ENCODE measurements at places on chromosomes 11 and 22. TPM values are rescaled to one million over a fixed set of nuclear protein-coding genes. Genes with fewer than 3 reads are reported as not detected.

The CASP1 gene
- not detected for total RNA-seq

The POTEH gene
- not detected for total RNA-seq

The MMP8 gene
- total RNA-seq: not detected

The FXYD2 gene
- total RNA-seq: 0.26 TPM

The C2CD2L gene
- 10.0 TPM for total RNA-seq

The P2RY6 gene
- not detected for total RNA-seq

The TCN2 gene
- 16.2 TPM for total RNA-seq

DNA sequence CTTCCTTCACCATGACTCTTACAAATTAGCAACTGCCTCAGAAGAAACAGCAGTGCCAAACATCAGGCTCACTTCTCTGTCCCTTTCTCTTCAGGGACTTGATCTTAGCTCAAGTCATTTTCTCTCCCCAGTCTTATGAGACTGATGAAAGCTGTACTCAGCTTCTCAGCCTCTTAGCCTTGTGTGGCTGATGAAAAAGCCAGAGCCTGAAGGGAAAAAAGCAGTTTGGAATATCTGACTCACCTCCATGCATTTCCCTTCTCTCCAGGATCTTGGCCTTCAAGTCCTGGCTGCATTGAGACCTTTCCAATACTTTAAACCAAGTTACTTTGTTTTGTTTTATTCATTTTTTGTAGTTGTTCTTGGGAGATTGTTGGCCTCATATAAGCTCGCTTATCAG, 195.9 kb downstream of the SPON1 start:
- no peak for DNase-seq
- no peaks in the 10 kb centered on the region for H3K4me1 ChIP-seq
- H3K36me3 ChIP-seq: peaks cover 7% of the 10 kb centered on the region

DNA sequence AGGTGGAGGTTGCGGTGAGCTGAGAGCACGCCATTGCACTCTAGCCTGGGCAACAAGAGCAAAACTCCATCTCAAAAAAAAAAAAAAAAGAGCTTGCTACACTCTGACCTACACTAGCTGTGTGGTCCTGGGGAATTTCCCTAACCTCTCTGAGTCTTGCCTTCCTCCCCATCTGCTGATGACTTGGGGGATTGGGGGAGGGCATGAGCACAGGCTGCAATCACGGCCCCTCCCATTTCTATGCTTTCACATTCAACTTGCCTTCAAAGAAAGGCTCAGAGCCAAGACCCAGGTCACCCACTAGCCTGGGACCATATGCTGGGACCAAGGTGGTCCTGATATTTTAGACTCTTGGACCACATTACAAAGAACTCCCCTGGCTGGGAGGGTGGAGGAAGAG, 39.8 kb upstream of the TEF start:
- no peak overlapping the region for H3K4me3 ChIP-seq
- H3K27ac ChIP-seq: no peak overlapping the region
- DNase-seq: no peak
- no peaks in the 10 kb centered on the region for H3K4me1 ChIP-seq
- H3K27me3 ChIP-seq: no peaks in the 10 kb centered on the region
- peaks cover 3% of the 10 kb centered on the region for H3K36me3 ChIP-seq

DNA sequence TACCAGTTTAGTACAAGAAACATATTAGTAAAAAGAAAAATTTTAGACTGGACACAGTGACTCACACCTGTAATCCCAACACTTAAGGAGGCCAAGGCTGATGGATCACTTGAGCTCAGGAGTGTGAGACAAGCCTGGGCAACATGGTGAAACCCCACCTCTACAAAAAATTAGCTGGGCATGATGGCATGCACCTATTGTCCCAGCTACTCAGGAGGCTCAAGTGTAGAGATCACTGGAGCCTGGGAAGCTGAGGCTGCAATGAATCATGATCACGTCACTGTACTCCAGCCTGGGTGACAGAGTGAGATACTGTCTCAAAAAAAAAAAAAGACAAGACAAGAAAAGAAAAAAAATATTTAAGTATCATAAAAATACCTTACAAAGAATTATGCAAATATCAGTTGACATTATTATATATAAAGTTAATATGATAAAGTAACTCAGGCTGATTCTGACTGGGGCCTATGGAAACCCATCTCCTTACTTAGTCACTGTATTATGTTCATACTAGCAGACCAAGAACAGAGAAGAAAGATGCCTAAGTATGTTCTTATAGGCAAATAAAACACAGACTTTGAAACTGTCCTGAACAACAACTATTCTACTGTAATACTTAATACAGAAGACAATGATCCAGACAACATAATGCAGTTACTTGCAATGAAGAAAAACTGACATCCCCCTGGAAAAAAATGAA, 27.3 kb downstream of the FAM168A start:
- H3K27ac ChIP-seq: no peak overlapping the region
- no peak for DNase-seq
- H3K36me3 ChIP-seq: peaks cover 16% of the 10 kb centered on the region
- no peak overlapping the region for H3K4me3 ChIP-seq
- peaks cover 16% of the 10 kb centered on the region for H3K4me1 ChIP-seq
- H3K27me3 ChIP-seq: no peaks in the 10 kb centered on the region

- no peak for DNase-seq
- H3K4me1 ChIP-seq: no peaks in the 10 kb centered on the region
- no peaks in the 10 kb centered on the region for H3K36me3 ChIP-seq
- no peak overlapping the region for H3K27ac ChIP-seq
Observed at GRCh38 chr11:110860461-110860860, 148.2 kb upstream of the ARHGAP20 start.

DNA sequence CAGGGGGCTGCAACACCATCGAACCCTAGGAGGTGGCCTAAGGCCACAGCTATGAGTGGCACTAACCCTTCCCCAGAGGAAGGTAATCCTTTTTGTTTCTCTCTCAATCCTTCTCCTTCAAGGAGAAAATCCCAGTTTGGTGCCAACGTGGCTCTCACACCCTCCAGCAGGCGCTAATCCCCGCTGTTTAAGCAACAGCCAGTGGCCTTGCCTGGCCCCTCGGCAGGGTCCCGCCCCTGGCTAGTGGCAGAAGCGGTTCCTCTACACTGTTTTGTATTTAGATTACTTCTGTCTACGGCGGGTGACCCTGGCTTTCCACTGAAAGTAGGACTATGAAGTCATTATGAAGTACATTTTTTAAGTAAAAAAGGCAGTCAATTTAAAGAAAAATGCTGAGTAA, 15.5 kb downstream of the GNAZ start:
- no peaks in the 10 kb centered on the region for H3K27me3 ChIP-seq
- no peaks in the 10 kb centered on the region for H3K36me3 ChIP-seq
- H3K4me3 ChIP-seq: no peak overlapping the region
- peaks cover 5% of the 10 kb centered on the region for H3K4me1 ChIP-seq
- no peak overlapping the region for H3K27ac ChIP-seq

DNA sequence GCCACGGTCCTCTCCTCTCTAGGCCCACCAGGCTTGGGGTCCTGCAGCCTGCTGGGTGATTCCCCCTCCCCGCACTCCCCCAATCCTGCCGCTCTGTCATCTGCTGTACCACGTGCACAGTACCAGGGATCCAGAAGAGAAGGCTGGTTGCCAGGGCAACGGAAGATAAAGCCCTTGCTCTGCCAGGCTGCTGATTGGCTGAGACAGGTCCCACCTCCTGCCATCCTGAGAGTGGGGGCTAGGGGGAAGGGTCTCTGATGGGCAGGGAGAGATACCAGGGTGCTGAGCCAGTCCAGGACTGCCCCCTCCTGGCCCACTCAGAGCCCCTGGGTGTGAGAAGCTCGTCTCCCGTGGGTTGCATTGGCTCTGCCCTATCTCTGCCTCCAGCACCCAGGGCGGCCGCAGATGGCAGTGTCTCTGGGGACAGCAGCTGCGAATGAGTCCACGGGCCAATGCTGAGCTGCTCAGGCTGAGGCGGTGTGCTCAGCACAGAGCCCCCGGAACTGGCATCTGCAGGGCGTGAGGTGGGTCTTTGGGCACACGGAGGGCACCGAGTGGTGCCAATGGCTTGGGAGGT, at the start of gene SMIM45:
TSS of gene SMIM45 (plus strand) at position 253 of the 577 bp plus-strand sequence.
- H3K27me3 ChIP-seq: no peaks in the 10 kb centered on the region
- peaks cover 41% of the 10 kb centered on the region for H3K4me1 ChIP-seq

DNA sequence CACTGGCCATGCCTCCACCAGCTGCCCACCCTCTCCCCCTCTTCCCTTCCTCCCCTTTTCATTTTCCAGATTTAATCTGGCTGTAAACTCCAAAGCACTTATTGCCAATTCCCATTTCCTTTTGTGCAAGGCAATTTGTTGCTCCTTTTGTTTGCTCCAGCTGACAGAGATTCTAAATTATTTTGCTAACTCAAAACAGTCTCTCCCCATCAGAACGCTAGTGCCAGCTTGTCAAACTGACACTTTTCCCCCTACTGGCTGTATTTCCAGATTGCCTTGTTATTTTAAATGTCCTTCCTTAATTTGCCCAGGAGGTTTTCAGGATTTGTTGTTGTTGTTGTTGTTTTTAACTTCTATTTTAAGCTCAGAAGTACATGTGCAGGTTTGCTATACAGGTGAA, 57.0 kb upstream of the PAK1 start:
- H3K4me1 ChIP-seq: peaks cover 12% of the 10 kb centered on the region
- no peaks in the 10 kb centered on the region for H3K27me3 ChIP-seq
- H3K36me3 ChIP-seq: no peaks in the 10 kb centered on the region
- no peak overlapping the region for H3K4me3 ChIP-seq

- no peak overlapping the region for H3K27ac ChIP-seq
- no peaks in the 10 kb centered on the region for H3K36me3 ChIP-seq
- DNase-seq: no peak
- no peak overlapping the region for H3K4me3 ChIP-seq
Observed at GRCh38 chr11:96021901-96022650, 98.2 kb upstream of the MTMR2 start.

- no peaks in the 10 kb centered on the region for H3K36me3 ChIP-seq
- peaks cover 26% of the 10 kb centered on the region for H3K27me3 ChIP-seq
- peaks cover 16% of the 10 kb centered on the region for H3K4me1 ChIP-seq
- no peak for DNase-seq
- H3K27ac ChIP-seq: no peak overlapping the region
- peak overlapping the region; percentile 48 for H3K4me3 ChIP-seq
Observed at GRCh38 chr11:65593518-65594414, 1.8 kb downstream of the KCNK7 start.

DNA sequence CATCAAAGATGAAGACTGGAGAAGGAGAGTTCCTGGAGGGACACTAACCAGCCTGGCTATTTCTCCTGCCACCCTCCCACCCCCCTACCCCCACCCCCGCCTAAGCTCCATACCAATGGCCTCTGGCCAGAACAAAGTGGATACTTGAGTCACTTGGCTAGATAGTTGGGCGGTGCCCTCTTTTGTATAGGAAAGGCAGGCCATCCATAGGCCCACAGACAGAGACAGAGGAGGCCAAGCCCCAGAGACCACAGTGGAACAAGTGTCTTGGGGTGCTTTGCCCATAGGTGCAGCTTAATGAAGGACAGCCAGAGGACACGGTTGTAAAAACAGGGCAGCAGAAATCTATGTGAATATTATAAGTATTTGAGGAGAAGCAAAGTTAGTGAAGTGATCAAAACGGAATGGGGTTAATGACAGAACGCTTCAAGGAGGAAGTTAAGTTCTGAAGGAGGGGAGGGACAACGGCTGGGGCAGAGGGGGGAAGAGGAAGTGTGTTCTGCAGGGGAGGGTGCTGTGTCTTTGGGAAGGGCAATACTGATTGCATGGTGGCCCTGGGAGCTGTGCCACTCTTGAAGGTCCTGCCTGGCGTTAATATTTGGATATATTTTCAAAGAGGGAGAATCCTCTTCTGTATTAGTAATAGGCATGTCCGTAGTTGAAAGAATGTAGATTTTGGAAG, 32.7 kb downstream of the FLI1 start:
- no peaks in the 10 kb centered on the region for H3K36me3 ChIP-seq
- peaks cover 31% of the 10 kb centered on the region for H3K4me1 ChIP-seq
- H3K27me3 ChIP-seq: peaks cover 38% of the 10 kb centered on the region
- H3K27ac ChIP-seq: no peak overlapping the region
- no peak overlapping the region for H3K4me3 ChIP-seq

- H3K4me3 ChIP-seq: no peak overlapping the region
- DNase-seq: no peak
- peaks cover 48% of the 10 kb centered on the region for H3K36me3 ChIP-seq
- no peaks in the 10 kb centered on the region for H3K27me3 ChIP-seq
Observed at GRCh38 chr11:125005491-125005890, 51.5 kb downstream of the CCDC15 start.

All from neural crest cell (in vitro differentiated cells).